ENCODE measurements at places on chromosomes 2 and 18. TPM values are rescaled to one million over a fixed set of nuclear protein-coding genes. Genes with fewer than 3 reads are reported as not detected.

Gene LIMS4
- 0.20 TPM for polyA plus RNA-seq

Gene PHOSPHO2
- 1.9 TPM for polyA plus RNA-seq

Gene IHH
- 0.13 TPM for polyA plus RNA-seq

Gene CXCR1
- not detected for polyA plus RNA-seq

Gene CHRND
- polyA plus RNA-seq = 0.11 TPM

Gene POMC
- polyA plus RNA-seq = 4.7 TPM

Gene CCDC102B
- polyA plus RNA-seq = 1.1 TPM

Gene GDF7
- 0.13 TPM for polyA plus RNA-seq

Gene RPL37A
- 1,737 TPM for polyA plus RNA-seq

Gene GLS
- 8.6 TPM for polyA plus RNA-seq

Gene SRSF7
- polyA plus RNA-seq = 225 TPM

Gene RPIA
- polyA plus RNA-seq = 9.1 TPM

Gene FTCDNL1
- polyA plus RNA-seq = 0.41 TPM

Gene SPATA3
- not detected for polyA plus RNA-seq

Gene POTEI
- polyA plus RNA-seq = 0.20 TPM

Gene CCBE1
- 5.2 TPM for polyA plus RNA-seq

Gene BOK
- 37.6 TPM for polyA plus RNA-seq

Gene LYPD6B
- polyA plus RNA-seq = 2.5 TPM

Gene DDX18
- 31.3 TPM for polyA plus RNA-seq

Gene VWC2L
- not detected for polyA plus RNA-seq

Gene ANKRD30B
- polyA plus RNA-seq = not detected
